ENCODE measurements at places on chromosomes 1 and 21. TPM values are rescaled to one million over a fixed set of nuclear protein-coding genes. Genes with fewer than 3 reads are reported as not detected.

Gene TFF1
- not detected for total RNA-seq

Gene GSTM5
- total RNA-seq = 16.9 TPM

Gene TRPM2
- 3.0 TPM for total RNA-seq

Gene NOS1AP
- 7.9 TPM for total RNA-seq

Gene PDIK1L
- 32.9 TPM for total RNA-seq

Gene C8A
- total RNA-seq = not detected

Gene IL12RB2
- total RNA-seq = 1.1 TPM

Gene TDRKH
- total RNA-seq = 12.3 TPM

Gene OR2G6
- not detected for total RNA-seq

Gene POU3F1
- total RNA-seq = 1.5 TPM

Gene MYBPH
- 4.5 TPM for total RNA-seq

Gene TNFRSF9
- total RNA-seq = not detected

Gene NBPF6
- total RNA-seq = not detected

Gene FCRL2
- total RNA-seq = 0.27 TPM

Gene SMCP
- not detected for total RNA-seq

Gene RAB13
- total RNA-seq = 26.3 TPM

Gene RIIAD1
- not detected for total RNA-seq

Gene OPTC
- total RNA-seq = 40.7 TPM

Gene PEAR1
- total RNA-seq = 13.7 TPM

Gene LIPI
- not detected for total RNA-seq

Gene TNFRSF25
- 30.7 TPM for total RNA-seq

Gene LAMC1
- 207 TPM for total RNA-seq

Gene CFHR1
- total RNA-seq = not detected

Gene AGBL4
- 8.5 TPM for total RNA-seq

Gene GPR61
- 4.8 TPM for total RNA-seq

Gene STUM
- 2.9 TPM for total RNA-seq

Gene OLFM3
- 19.4 TPM for total RNA-seq

Gene TEX38
- not detected for total RNA-seq

Gene WNT9A
- total RNA-seq = 4.3 TPM

Gene ZNF593
- total RNA-seq = 11.1 TPM

Gene STYXL2
- total RNA-seq = 7.7 TPM

Gene AIRE
- total RNA-seq = 0.27 TPM

Gene G0S2
- 9.5 TPM for total RNA-seq

Gene ZNF593OS
- total RNA-seq = 41.3 TPM

Gene C1orf87
- total RNA-seq = not detected

Gene RO60
- 223 TPM for total RNA-seq
